ENCODE measurements at places on chromosomes 2 and 18.

GRCh38 chr2:221731432-221732145, 159.5 kb upstream of the EPHA4 start:
- DNase-seq, result no peak

GRCh38 chr18:49189772-49190171, 239.0 kb upstream of the SMAD7 start:
- no peak for DNase-seq

DNA sequence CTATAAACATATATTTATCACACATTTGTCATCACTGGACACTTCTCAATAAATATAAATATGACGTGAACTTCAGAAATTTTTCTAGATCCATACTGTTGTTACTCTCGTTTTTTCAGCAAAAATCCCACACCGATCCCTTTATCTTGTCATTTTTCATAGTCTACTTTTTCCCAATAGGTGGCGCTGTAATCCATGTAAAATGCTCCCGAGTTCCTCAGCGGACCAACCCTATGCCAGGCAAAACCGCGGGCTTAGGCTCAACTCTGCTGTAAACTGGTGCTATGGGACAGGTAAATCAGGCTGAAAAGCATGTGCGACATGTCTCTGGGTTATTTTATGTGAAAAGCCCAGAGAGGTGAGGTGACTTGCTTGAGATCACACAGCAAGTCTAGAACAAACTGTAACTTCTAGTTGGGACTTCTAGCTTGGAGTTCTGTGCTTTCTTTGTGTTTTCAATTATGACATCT, 104.0 kb downstream of the COBLL1 start:
- peak; percentile 87 for DNase-seq

GRCh38 chr2:69012310-69013141, 453 bp upstream of the ANTXR1 start:
- DNase-seq, result peak; percentile 66

GRCh38 chr2:118169359-118170005, 81.2 kb downstream of the INSIG2 start:
- no peak for DNase-seq

DNA sequence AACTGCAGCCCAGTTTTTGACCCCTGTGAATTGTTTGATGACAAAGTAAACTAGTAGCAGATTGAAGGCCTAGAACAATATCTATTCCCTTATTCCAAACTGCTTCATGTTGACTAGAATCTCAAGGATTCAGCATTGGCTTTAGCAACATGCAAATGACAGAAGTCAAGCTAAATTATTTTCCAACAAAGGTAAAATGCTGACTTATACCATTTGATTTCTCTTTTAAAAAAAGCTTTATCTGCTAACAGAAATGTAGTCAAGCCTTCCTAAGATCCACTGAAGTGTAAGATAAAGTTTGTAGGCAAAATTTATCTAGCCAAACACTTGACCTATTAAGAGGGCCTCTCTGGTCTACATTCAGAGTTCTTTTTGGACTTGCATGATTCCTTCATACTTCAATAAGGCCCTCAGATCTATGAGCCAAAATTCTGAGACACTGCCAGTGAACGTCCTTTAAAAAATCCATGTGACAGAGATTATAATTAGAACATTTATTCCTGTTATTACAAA, 9.5 kb upstream of the CYBRD1 start:
- no peak for DNase-seq

DNA sequence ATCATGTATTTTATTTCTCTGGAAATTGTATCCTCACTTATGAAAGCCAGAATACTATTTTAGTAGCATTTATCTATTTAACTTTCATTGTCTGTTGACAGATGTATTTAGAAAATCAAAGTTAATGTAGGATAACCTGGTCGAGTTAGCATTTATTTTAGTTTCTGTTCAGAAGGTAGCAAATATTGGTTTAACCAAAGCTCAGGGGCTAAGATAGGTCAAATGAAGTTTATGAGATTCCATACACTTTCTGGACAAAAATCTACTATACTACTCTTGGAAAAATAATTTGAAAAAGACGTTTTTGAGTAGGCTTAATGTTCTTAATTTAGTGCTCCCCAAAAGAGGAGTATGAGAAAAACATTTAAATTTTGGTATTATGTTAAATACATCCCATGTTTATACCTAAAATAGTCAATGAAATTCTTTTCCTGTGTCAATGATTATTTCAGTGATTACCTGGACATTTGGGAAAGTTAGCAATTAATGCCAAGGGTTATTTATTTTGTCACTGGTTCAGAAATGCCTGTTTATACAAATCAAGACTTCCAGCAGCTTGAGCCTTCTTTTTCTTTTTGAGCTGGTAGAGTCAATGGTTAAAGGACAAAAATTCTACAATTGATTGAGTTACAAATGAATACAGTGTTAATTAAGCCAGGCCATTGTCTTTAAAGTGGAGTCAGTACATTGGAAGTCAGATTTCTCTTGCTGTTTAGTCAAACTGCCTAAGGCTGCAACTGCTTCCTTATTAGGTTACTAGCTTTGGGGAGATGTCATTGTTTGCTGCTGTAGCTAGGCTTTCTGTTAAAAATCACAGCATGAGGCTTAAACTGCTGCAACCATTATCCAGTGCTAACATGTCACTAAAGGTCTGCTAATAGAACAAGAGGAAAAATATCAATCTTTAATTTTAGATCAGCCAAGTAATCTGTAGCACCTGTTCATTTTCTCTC, 182.3 kb downstream of the CAMKMT start:
- DNase-seq, result no peak

- no peak for DNase-seq
These were observed 110.3 kb downstream of the FAM210A start for GRCh38 chr18:13616041-13616440.

- DNase-seq, result no peak
These were observed 34.3 kb upstream of the PIEZO2 start for GRCh38 chr18:11183637-11184036.

GRCh38 chr2:30865892-30866681, 58.8 kb upstream of the CAPN13 start:
- DNase-seq, result no peak

GRCh38 chr2:221377066-221377465, 195.0 kb downstream of the EPHA4 start:
- no peak for DNase-seq

- no peak for DNase-seq
These were observed 127.6 kb downstream of the PIK3C3 start for GRCh38 chr18:42082415-42083234.
